Activated CD4-positive, alpha-beta memory T cell treated with anti-CD3 and anti-CD28 coated beads for 36 hours (primary cell): ENCODE measurements at places on chromosomes 16 and 17.
A peak's percentile ranks its signal among the peaks of the same experiment; 100 is the strongest.

- DNase-seq, result no peak
Measured at GRCh38 chr16:1687427-1688316, 9.6 kb downstream of the JPT2 start.

DNA sequence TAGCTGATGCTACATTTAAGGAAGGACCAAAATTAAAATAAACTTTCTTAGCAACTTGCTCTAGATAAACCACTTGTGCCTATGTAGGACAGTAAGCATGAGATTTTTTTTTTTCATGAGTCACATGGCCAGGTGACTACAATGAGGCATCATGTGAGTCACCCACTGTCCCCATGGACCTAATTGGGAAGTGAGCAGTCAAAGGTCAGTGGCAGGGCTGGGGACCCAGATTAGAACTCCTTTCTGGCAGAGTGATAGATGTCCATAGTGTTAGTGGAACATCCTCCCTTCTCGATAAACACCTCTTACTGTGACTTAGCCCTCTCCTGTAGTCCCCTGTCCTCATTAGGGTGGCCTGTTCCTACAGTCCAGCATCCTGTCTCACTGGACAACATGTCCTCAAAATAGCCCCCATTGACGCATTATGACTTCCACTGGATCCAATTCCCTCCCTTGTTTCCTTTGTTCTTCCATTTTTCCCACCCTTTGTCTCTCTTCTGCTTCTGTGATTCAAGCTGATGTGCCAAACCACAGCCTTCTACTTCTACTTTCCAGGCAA is 12.4 kb downstream of the ITGB3 start:
- DNase-seq, result no peak

DNA sequence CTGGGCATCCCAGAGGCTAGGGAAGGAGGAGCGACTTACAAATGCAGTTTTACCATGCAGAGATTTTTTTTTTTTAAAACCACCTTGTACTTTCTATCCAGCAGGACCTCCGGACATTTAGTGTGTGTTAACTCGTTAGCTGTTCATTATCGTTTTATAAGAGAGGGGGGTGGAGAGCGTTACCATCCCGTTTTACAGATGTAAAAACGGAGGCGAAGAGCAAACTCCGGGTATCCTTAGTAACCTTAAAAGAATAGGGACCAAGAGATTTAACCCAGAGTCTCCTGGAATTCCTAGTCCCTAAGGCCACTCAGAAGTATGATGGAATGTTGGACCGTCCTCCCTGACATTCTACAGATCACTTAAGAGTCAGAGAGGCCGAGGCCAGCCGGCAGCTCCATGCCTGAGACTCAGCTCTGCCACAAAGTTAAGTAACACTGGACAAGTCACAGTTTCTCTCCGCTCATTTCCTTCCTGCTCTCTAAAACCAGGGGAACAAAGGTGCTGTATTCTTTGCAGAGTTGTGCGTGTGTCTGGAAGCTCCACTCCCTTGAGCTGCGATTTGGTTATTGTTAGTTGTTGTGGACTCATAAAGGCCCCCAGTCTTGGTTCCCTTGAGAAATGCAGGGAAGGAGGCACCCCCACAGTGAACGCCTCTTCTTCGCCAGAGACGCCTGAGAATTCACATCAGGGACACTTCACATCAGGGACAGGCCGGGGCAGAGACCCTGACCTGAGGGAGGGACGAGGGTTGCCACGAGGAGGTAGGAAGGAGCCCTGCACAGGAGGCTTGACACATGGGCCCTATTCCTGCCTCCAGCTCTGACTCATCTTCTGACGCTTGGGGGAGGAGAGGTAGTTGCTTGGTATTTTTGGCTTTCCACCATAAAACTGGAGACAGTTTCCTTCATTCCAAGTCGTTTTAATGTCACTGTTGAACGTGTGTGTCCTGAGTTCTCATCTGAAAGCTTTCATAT is 1.2 kb downstream of the DUSP14 start:
- peak; percentile 39 for DNase-seq

DNA sequence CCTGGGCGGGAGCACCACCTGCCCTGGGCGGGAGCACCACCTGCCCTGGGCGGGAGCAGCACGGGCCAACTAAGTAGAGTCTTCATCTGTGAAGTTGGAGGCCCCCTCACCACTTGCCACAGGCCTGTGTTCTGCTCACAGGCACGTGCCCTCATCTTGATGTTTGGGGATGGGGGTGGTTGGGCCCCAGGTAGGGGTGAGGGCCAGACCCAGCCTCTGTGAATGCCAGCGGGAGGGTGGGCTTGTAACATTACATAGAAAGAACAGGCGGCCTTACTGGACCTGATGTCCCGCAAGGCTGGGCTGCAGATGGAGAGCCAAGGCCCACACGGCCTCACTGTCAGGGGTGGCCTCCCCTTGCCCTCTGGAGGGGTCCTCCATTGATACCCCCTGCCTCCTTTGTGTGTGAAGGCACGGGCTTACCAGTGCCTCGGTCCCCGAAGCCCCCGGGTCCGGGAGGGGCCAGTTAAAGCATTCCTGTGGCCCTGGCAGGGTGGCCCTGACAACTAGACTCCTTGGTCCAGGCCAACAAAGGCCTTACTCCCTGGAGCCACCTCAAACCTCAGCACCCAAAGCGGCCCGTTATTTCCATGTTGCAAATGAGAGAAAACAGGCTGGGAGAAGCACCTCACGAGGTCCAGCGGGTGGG is 1.1 kb upstream of the SLC16A3 start:
- no peak for DNase-seq

- DNase-seq, result peak; percentile 36
Measured at GRCh38 chr17:50304781-50305404, 30.6 kb downstream of the TMEM92 start.
